ENCODE measurements at places on chromosomes 1 and 21.
A peak's percentile ranks its signal among the peaks of the same experiment; 100 is the strongest.

DNA sequence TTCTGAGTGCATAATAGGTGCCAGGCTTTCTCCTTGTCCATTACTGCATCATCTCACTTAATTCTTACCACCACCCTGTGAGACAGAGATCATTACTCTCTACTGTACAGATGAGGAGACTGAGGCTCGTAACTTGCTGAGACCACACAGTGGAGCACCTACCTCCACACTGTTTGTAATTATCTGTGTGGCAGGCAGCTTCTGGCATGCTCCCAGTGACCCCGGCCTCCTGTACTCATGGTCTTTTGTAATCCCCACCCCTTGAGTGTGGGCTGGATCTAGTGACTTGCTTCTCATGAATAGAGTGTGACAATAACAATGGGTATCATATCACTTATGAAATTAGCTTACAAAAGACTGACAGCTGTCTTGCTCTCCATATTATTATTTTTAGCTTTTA, 407.3 kb downstream of the MATN1 start:
- no peak for DNase-seq

GRCh38 chr1:182664296-182664695, 20.1 kb downstream of the RGS8 start:
- DNase-seq = no peak

GRCh38 chr1:225449261-225449660, 21.4 kb upstream of the LBR start:
- peak; percentile 89 for DNase-seq

- DNase-seq = no peak
These were observed 45.2 kb upstream of the LRRC8C start for GRCh38 chr1:89587729-89588161.
